Activated naive CD4-positive, alpha-beta T cell (primary cell): ENCODE measurements at places on chromosomes 5 and 9.

GRCh38 chr9:87765521-87765920 is 39.6 kb downstream of the CTSL start:
- no peak for DNase-seq

DNA sequence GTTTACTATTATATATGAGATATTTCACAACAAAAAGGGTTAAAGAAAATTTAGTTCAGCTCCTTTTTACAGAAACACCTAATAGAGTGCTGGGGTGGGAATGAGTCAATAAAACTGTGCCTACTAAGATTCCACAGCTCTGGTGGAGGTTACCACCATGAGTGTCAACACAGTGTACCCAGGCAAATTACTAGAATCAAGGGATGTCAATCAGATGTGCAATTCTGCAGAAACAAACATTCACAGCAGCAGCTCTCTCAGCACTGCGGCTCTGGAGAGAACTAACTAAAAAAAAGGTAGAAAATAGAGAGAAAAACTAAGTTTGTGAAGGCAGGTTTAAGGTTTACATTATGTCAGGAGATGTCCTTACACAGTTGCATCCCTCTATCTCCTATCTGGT is 1313.0 kb downstream of the MAT2B start:
- DNase-seq, result no peak

GRCh38 chr5:34676416-34676815 is 20.3 kb downstream of the RAI14 start:
- no peak for DNase-seq

DNA sequence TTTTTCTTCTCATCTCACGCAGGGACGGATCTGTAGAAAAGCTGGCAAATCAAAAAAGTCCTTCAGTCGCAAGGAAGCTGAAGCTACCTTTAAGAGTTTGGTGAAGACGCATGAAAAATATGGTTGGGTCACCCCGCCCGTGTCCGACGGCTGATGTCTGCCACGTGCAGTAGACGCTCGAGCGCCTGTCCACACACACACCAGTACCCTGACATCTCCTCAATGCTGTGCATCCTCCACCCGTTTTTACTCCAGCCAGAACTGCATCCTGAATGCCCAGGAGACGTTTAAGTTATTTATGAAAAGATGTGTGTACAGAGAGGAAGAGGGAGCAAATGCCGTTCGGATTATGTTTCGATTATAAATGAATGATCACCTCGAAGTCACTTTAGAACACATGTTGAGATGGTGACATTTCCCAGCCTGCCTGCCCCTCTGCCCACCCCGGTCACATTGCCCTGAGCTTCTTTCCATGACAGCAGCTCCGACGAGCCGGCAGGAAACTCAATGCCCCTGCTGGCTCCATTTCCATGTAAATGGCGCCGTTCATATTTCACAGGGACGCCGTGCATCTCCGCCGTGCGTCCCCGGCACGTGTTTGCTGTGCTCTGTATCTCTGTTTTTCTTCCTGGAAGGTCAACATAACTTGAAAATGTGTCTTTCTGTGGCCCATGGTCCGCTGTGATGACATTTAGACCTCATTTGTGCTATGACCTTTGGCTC is 42.7 kb downstream of the UBE2QL1 start:
- DNase-seq, result no peak

DNA sequence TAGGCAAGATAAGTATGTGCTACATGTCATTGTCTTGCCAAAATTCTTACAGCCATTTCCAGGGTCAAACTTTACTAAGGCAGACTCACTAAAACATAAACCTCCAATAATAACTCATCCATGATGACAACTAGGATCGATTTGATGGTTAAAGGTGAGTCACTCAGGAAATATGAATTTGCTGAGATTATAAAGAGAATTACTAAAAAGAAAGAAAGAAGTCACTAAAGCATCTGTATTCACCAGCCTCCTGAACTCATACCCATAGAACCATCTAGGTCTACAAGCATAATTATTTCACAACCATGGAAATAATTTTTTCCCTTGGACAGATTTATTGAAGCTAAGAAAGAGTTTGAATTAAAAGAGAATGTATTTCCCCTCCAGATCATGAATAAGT is 258.6 kb downstream of the TLE1 start:
- no peak for DNase-seq

GRCh38 chr5:87354496-87354895 is 58.2 kb downstream of the CCNH start:
- DNase-seq, result no peak

- DNase-seq, result no peak
Measured at GRCh38 chr5:157370967-157371366, 89.0 kb upstream of the NIPAL4 start.

DNA sequence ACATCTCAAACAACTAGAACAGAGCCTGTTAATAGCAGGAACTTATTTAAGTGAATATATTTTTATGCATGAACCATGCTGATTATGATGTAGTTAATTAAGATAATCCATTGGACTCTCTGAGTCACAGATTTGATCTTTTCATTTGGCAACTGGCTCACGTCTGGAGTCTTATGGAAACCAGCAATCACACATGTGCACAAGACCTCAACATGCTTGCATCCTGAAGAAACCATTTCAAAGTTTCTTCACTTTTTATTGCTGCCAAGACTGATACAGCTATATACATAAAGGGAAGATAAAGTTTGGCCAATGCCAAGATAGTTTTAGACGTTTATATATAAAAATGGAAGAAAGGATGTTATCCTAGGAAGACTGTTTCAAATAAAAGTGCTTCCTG is 13.3 kb upstream of the C9 start:
- DNase-seq, result no peak

- no peak for DNase-seq
Measured at GRCh38 chr5:15442193-15442570, 57.8 kb upstream of the FBXL7 start.

- DNase-seq, result no peak
Measured at GRCh38 chr5:75847561-75848021, 130.4 kb upstream of the POC5 start.
